ENCODE measurements at places on chromosomes 4 and X.

DNA sequence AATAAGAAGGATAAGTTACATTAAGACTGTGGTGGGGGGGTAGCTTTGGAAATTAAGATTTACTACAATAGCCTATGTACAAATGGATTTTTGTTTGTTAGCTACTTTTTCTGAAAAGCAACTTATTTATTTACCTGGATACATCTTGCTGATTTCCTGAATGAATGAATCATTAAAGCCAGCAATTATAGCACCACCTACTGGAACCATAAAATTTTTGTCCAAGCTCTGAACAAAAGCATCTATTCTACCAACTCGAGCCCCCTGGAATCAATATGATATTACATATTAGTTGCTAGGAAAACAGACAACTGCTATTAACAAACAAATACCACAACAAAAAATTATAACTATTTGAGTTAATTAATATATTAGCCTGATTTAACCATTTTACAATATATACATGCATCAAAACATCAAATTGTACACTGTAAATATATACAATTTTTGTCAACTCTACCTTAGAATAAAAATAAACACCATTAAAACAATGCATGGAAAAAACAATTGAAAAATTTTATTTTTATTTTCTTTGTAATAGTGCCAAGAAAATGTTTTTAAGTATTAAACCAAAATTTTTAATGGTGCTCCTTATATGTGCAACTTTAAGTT lies 15.3 kb downstream of the SEPSECS start:
- DNase-seq = no peak

DNA sequence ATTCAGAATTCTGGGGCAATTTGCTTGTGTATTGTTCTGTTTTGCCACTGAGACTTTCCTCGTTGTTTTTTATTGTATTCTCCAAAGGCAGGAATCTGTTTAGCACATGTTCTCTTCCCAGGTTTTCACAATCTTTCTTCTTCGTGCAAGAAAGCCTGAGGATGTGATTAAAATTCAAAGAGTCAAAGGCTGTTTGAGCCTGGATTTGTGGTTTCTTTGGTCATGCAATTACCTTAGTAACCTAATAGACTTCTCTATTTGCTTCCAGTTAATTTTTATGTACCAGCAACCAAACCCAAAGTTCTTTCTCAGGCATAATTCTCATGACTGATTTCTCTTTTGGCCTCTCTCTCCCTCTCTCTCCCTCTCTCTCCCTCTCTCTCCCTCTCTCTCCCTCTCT lies 1420.1 kb upstream of the TENM3 start:
- no peak for DNase-seq

GRCh38 chr4:57633212-57633859 lies 523.2 kb upstream of the IGFBP7 start:
- DNase-seq = no peak

GRCh38 chr4:55575513-55575912 lies 16.5 kb downstream of the PDCL2 start:
- DNase-seq = no peak
